ENCODE measurements at places on chromosomes 1 and 21. TPM values are rescaled to one million over a fixed set of nuclear protein-coding genes. Genes with fewer than 3 reads are reported as not detected.
A peak's percentile ranks its signal among the peaks of the same experiment; 100 is the strongest.

KRTAP19-1 gene
- not detected for polyA plus RNA-seq

DNA sequence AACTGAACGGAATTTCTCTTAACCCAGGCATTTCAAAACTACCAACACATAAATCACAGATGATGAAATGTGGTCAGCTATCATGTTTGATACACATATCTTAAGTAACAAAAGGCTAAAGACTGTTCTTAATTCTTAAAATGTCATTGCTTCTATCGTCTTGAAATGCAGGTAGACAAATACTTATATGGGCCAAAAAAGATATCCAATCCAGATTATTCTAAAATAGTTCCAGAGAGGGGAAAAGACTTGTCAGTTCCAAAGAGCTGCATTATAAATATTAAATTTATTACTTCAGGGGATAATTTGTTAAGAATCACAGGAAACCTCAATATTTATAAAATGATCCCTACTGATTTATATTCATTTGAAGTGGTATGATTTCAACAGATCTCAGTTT is 259.4 kb downstream of the FAF1 start:
- H3K4me3 ChIP-seq, result no peak overlapping the region
- peaks cover 8% of the 10 kb centered on the region for H3K4me1 ChIP-seq
- H3K36me3 ChIP-seq, result no peaks in the 10 kb centered on the region
- no peak for DNase-seq

- no peak overlapping the region for H3K4me3 ChIP-seq
- H3K4me1 ChIP-seq, result no peaks in the 10 kb centered on the region
- no peaks in the 10 kb centered on the region for H3K36me3 ChIP-seq
- no peak for DNase-seq
Observed at GRCh38 chr21:39726133-39726532, 18.9 kb upstream of the IGSF5 start.

GRCh38 chr1:227490478-227490877 is 72.9 kb upstream of the ZNF678 start:
- H3K4me3 ChIP-seq, result no peak overlapping the region
- no peaks in the 10 kb centered on the region for H3K4me1 ChIP-seq
- H3K27ac ChIP-seq, result no peak overlapping the region
- no peaks in the 10 kb centered on the region for H3K27me3 ChIP-seq

- no peak overlapping the region for H3K4me3 ChIP-seq
- no peaks in the 10 kb centered on the region for H3K4me1 ChIP-seq
- H3K36me3 ChIP-seq, result no peaks in the 10 kb centered on the region
- H3K27me3 ChIP-seq, result no peaks in the 10 kb centered on the region
- H3K27ac ChIP-seq, result no peak overlapping the region
- DNase-seq, result no peak
Observed at GRCh38 chr1:57206038-57206437, 217.8 kb downstream of the DAB1 start.

GRCh38 chr1:12441414-12442105 is 176.4 kb downstream of the DHRS3 start:
- no peak overlapping the region for H3K27ac ChIP-seq
- DNase-seq, result no peak

VASH2 gene
- 0.35 TPM for polyA plus RNA-seq

- H3K4me1 ChIP-seq, result peaks cover 52% of the 10 kb centered on the region
- H3K36me3 ChIP-seq, result peaks cover 52% of the 10 kb centered on the region
- H3K27me3 ChIP-seq, result no peaks in the 10 kb centered on the region
Observed at GRCh38 chr1:27536767-27537166, 46.8 kb upstream of the WASF2 start.

MIXL1 gene
- polyA plus RNA-seq, result 0.07 TPM

DNA sequence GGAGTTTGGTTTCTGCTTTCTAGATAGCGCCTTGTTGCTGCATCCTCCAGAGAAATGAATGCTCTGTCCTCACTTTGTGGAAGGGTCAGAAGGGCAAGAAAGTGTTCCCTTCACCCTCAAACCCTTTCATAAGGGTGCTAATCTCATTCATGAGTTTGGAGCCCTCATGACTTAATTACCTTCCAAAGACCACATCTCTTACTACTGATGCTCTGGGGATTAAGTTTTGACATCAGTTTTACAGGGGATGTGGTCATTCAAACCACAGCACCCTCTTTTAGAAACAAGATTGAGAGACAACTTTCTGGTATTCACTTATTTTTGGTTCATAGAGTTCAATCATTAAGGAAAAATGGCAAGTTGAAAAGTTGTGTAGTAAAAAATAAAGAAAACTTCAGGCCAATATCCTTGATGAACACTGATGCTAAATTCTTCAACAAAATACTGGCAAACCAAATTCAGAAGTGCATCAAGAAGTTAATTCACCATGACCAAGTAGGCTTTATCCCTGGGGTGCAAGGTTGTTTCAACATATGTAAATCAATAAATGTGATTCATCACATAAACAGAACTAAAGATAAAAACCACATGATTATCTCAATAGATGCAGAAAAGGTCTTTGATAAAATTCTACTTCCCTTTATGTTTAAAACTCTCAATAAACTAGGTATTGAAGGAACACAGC is 442.1 kb downstream of the PTBP2 start:
- H3K4me3 ChIP-seq, result no peak overlapping the region
- no peaks in the 10 kb centered on the region for H3K36me3 ChIP-seq
- H3K4me1 ChIP-seq, result no peaks in the 10 kb centered on the region
- H3K27ac ChIP-seq, result no peak overlapping the region
- DNase-seq, result no peak

DNA sequence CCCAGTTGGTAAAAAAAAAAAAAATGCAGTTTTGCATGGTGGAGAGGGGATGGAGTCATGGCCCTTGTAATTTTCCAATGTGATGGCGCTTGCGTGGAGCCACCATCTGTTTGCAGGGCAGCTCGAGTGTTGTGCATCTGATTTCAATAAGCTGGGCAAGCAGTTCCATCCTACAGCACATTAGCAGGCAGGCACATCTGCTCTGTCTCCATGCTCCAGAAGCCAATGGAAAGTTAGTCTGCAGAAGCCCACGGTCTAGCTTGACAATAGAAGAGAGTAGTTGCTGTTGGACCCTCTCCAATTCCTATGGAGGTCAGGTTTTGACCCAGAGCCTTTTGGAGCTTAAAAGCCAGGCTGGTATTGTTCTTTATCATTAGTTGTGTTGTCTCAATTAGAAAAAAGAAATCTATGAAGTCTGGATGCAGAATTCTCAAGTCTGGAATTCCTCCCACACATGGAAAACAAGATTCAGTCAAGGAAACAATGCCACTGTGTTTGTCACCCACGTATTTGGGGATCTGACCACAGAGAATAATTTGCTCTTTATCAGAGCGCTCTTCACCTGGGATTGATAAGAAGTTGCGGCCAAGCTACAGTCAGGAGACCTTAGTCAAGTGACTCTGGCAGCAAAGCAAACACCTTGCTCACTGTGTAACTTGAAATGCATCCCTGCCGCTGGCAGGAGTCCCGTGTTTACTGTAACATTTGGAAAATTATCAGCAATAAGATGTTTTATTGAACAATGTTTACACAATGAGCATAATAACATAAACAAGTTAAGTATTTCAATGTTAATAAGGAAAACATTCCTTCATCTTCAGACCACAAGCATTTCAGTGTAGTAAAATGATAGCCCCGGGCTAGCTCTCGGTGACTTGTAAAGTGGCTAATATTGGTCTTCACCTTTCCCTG is 20.7 kb downstream of the NGF start:
- H3K27me3 ChIP-seq, result no peaks in the 10 kb centered on the region
- no peak overlapping the region for H3K27ac ChIP-seq
- H3K36me3 ChIP-seq, result no peaks in the 10 kb centered on the region

RNF186 gene
- not detected for polyA plus RNA-seq

DNA sequence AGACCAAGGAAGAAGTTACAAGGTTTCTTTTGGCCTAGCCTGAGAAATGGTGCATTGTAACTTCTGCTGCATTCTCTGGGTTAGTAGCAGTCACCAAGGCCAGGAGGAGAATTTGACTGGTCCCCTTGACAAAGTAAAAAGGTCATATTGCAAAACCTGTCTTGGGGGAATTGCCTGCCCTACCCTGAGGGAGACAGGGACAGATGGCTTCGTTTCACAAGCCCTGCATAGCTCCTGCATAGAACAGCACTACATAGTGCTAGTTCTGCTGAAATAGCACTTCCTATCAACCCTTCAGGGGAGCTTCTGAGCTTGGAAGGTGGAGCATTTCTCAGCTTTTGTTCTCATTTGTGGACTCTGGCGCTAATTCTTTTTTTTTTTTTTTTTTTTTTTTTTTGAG is 20.4 kb upstream of the AK2 start:
- H3K4me3 ChIP-seq, result no peak overlapping the region
- H3K36me3 ChIP-seq, result no peaks in the 10 kb centered on the region
- no peak for DNase-seq
- H3K27ac ChIP-seq, result no peak overlapping the region
- H3K4me1 ChIP-seq, result peaks cover 5% of the 10 kb centered on the region
- no peaks in the 10 kb centered on the region for H3K27me3 ChIP-seq

- no peaks in the 10 kb centered on the region for H3K36me3 ChIP-seq
- DNase-seq, result no peak
- H3K4me1 ChIP-seq, result no peaks in the 10 kb centered on the region
- no peaks in the 10 kb centered on the region for H3K27me3 ChIP-seq
Observed at GRCh38 chr1:87506147-87506546, 177.5 kb downstream of the LMO4 start.

GRCh38 chr1:196078691-196079090 is 529.5 kb downstream of the KCNT2 start:
- H3K4me3 ChIP-seq, result no peak overlapping the region
- H3K4me1 ChIP-seq, result no peaks in the 10 kb centered on the region
- no peak for DNase-seq
- H3K36me3 ChIP-seq, result no peaks in the 10 kb centered on the region
- no peaks in the 10 kb centered on the region for H3K27me3 ChIP-seq
- H3K27ac ChIP-seq, result no peak overlapping the region

DNA sequence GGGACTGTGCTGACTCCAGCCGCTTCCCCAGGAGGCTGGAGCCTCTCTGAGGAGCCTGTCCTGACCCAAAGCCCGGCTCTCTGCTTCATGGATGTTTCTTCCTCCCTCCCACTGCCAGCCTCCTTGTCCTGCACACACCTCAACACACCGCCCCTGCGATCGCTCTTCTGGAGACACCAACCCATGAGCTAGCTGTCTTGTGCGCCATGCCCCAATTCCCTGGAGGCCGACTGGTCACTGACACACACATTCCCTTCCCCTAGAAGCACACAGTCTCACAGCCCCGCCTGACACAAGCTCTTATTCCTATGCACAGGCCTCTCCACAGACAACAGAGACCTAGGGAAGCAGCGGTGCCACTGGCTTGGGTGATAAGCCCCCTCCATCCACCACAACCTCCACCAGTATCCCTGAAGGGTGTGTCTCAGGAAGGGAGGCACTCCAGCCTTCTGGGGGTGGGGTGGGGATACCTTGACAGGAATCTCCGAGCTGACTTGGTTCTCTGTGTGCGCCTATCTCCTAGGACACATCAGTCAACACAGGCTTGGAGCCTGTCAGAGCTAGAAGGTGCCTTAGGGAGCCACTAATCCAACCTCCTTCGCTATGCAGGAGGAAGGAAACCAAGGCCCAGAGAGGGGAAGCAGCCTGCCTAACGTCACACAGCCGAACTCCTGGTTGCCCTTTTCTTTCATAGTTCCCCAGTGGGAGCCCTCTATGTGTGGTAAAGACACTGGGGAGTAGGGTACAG is 31.1 kb downstream of the AHDC1 start:
- peaks cover 58% of the 10 kb centered on the region for H3K4me1 ChIP-seq
- peak overlapping the region; percentile 8 for H3K27ac ChIP-seq
- H3K27me3 ChIP-seq, result peaks cover 15% of the 10 kb centered on the region
- no peak overlapping the region for H3K4me3 ChIP-seq
- H3K36me3 ChIP-seq, result no peaks in the 10 kb centered on the region

TAS1R3 gene
- 0.23 TPM for polyA plus RNA-seq

GRCh38 chr1:160821627-160822026 is 25.7 kb downstream of the LY9 start:
- H3K4me1 ChIP-seq, result no peaks in the 10 kb centered on the region
- no peak overlapping the region for H3K4me3 ChIP-seq
- H3K36me3 ChIP-seq, result peaks cover 58% of the 10 kb centered on the region
- no peak for DNase-seq
- no peak overlapping the region for H3K27ac ChIP-seq

DNA sequence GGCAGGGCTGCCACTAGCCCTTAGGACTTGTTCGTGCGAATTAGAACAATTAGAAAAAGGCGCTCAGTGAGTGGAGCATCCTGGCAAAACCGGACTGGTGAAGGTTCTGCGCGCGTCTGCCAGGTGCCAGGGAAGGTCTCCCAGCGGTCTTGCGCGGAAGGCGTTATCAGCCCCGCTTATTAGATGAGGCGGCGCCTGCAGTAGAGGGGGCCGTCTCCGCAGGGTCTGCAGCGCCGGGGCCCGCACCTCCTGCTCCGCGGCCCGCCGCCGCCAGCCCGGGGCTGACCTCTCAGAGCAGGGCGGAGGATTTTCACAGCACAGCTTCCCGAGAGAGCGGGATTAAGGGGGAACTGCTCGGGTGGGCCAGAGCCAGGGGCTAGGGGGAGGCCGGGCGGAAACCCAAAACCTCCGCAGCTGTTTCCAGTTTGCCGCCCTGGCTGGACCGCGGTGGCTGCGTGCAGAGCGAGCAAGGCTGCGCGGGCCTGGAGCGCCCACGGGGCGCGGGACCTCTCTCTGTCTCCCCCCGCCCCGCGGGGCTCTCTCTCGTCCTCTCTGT is 155.2 kb downstream of the FOXD2 start:
- H3K4me1 ChIP-seq, result no peaks in the 10 kb centered on the region
- DNase-seq, result no peak
- peaks cover 29% of the 10 kb centered on the region for H3K27me3 ChIP-seq
- no peaks in the 10 kb centered on the region for H3K36me3 ChIP-seq
- peak overlapping the region; percentile 31 for H3K4me3 ChIP-seq

DNA sequence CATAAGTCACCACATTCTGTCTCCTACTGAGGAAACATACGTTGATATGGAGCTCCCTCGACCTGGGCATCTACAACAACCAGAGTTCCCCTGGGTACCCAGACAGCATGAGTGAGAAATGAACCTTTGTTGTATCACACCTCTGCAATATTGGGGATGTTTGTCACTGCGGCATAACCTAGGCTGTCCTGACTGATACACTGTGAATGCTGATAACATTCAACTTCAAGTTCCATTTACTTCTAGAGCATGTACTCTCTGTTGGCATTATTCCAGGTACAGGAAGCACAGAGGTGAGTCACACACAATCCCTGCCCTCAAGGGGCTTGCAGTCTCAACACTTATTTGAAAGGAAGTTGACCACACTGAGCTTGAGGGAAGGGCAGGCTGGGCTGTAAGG is 65.6 kb downstream of the HTR6 start:
- DNase-seq, result no peak
- H3K4me1 ChIP-seq, result no peaks in the 10 kb centered on the region
- H3K4me3 ChIP-seq, result no peak overlapping the region
- H3K27me3 ChIP-seq, result no peaks in the 10 kb centered on the region
- peaks cover 62% of the 10 kb centered on the region for H3K36me3 ChIP-seq

PDC gene
- not detected for polyA plus RNA-seq

SYT2 gene
- polyA plus RNA-seq, result under 0.01 TPM

GRCh38 chr1:212667223-212668139 is 32.2 kb downstream of the BATF3 start:
- H3K4me1 ChIP-seq, result peaks cover 35% of the 10 kb centered on the region
- peak overlapping the region; percentile 71 for H3K27ac ChIP-seq
- no peaks in the 10 kb centered on the region for H3K27me3 ChIP-seq

Measured in spleen (tissue), 13 donors.